ENCODE measurements at places on chromosomes 6 and 20. TPM values are rescaled to one million over a fixed set of nuclear protein-coding genes. Genes with fewer than 3 reads are reported as not detected.

The C20orf96 gene
- total RNA-seq, result 1.2 TPM

- peaks cover 8% of the 10 kb centered on the region for H3K36me3 ChIP-seq
- no peak overlapping the region for H3K27ac ChIP-seq
- no peaks in the 10 kb centered on the region for H3K27me3 ChIP-seq
- no peak overlapping the region for H3K4me3 ChIP-seq
- DNase-seq, result no peak
These were observed 26.3 kb downstream of the WRNIP1 start for GRCh38 chr6:2791450-2791974.

The ZNF391 gene
- total RNA-seq, result 1.1 TPM

DNA sequence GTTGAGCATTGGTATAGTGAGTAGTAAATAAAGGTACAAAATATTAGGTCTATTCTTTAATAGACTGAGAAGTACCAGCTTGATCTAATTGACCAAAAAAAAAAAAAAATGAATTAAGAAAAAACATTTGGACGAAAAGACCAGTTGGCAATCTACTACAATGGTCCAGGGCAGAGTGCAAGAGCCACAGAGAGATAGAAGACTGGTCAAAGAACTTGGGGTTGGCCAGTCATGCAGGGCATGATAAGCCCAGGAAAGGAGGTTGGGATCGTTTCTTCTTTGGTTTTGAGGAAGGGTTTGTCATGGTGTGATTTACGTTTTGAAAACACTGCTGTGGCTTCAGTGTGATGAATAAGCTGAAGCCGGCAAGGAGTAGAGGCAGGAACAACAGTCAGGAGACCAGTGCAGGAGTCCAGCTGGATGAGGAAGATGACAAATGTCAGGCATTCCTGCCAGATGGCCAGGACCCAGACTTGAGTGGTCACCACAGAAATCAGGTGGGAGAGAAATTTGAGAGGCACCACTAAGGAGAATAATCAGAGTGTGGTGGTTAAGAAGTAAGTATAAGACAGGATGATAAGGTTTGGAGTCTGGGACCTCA is 14.0 kb downstream of the SMLR1 start:
- H3K27ac ChIP-seq, result no peak overlapping the region
- no peaks in the 10 kb centered on the region for H3K36me3 ChIP-seq
- no peaks in the 10 kb centered on the region for H3K4me1 ChIP-seq
- no peaks in the 10 kb centered on the region for H3K27me3 ChIP-seq
- no peak overlapping the region for H3K4me3 ChIP-seq

The IP6K3 gene
- total RNA-seq, result 0.28 TPM

DNA sequence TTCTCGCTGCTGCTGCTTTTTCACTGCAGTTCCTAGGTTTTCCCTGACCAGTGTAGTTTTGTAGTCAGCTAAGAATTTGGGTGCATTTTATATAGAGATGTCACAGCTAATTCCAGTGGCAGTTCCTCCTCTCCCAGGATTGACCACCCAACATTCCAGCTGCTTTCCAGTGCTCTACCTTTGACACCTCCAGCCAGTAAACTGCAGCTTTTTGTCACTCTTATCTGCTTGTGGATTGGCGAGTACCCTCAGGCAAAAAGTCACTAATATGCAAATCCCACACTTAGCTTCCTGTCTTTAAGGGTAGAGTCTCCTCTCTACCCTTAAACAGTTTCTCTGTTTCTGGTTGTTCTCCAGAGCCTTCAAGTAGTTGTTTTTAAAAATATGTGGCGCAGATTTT is 146.9 kb upstream of the KCNG1 start:
- no peaks in the 10 kb centered on the region for H3K4me1 ChIP-seq
- H3K36me3 ChIP-seq, result no peaks in the 10 kb centered on the region
- no peak overlapping the region for H3K4me3 ChIP-seq
- DNase-seq, result no peak
- no peak overlapping the region for H3K27ac ChIP-seq
- no peaks in the 10 kb centered on the region for H3K27me3 ChIP-seq

GRCh38 chr20:43832096-43832816 is 82.4 kb upstream of the TOX2 start:
- no peaks in the 10 kb centered on the region for H3K27me3 ChIP-seq
- H3K36me3 ChIP-seq, result no peaks in the 10 kb centered on the region
- no peak overlapping the region for H3K27ac ChIP-seq
- DNase-seq, result no peak

- DNase-seq, result no peak
- no peaks in the 10 kb centered on the region for H3K36me3 ChIP-seq
- H3K4me1 ChIP-seq, result no peaks in the 10 kb centered on the region
- no peaks in the 10 kb centered on the region for H3K27me3 ChIP-seq
- no peak overlapping the region for H3K27ac ChIP-seq
These were observed 103.8 kb downstream of the DLL1 start for GRCh38 chr6:170186941-170187668.

DNA sequence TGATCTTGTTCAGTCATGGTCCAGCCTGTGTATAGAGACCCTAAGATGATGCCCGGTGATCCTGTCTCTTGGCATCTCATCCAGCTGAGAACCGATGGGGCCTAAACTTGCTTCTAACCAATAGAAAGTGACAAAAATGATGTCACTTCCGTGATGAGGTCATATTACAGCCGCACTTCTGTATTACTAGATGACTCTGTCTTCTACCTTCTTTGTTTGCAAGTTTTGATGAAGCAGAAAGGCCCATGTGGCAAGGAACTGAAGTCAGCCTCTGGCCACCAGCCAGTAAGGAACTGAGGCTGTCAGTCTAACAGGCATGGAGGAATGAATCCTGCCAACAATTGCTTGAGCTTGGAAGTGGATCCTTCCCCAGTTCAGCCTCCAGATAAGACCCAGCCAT is 32.8 kb upstream of the HLA-C start:
- H3K36me3 ChIP-seq, result no peaks in the 10 kb centered on the region
- peaks cover 8% of the 10 kb centered on the region for H3K4me1 ChIP-seq
- H3K27ac ChIP-seq, result no peak overlapping the region
- no peak for DNase-seq
- H3K4me3 ChIP-seq, result no peak overlapping the region

- no peaks in the 10 kb centered on the region for H3K27me3 ChIP-seq
- DNase-seq, result no peak
- no peaks in the 10 kb centered on the region for H3K36me3 ChIP-seq
- H3K4me3 ChIP-seq, result no peak overlapping the region
- H3K4me1 ChIP-seq, result no peaks in the 10 kb centered on the region
These were observed 9.0 kb downstream of the TPBG start for GRCh38 chr6:82372656-82373055.

DNA sequence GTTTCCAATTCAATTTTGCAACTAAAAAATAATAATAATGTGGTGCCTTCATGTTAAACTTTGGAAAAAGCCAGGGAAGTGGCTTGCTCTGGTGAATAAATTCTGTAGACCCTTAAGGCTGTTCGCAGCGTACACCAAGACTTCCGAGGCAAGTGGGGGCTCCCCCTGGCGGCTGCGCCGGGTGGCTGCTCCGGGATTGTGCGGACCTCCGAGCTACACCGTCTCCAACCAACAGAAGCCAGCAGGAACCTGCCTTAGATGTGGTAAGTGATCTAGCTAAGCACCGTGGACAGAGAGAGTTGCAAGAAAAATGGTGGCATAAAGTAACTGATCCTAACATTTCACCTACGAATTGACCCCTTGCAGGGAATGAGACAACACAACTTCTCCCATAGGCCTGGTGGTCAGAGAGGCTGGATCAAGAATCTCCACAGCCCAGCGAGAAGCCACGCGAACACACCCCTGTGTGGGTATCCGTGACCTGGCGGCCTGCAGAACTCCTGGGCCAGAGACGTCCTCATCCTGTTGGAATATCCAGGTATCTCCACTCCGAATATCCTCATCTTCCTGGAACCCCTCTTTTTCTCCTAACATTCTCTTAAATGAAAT is 69.6 kb downstream of the TBXT start:
- peaks cover 13% of the 10 kb centered on the region for H3K27me3 ChIP-seq
- H3K4me1 ChIP-seq, result no peaks in the 10 kb centered on the region
- H3K4me3 ChIP-seq, result no peak overlapping the region
- no peaks in the 10 kb centered on the region for H3K36me3 ChIP-seq
- peak; percentile 47 for DNase-seq

DNA sequence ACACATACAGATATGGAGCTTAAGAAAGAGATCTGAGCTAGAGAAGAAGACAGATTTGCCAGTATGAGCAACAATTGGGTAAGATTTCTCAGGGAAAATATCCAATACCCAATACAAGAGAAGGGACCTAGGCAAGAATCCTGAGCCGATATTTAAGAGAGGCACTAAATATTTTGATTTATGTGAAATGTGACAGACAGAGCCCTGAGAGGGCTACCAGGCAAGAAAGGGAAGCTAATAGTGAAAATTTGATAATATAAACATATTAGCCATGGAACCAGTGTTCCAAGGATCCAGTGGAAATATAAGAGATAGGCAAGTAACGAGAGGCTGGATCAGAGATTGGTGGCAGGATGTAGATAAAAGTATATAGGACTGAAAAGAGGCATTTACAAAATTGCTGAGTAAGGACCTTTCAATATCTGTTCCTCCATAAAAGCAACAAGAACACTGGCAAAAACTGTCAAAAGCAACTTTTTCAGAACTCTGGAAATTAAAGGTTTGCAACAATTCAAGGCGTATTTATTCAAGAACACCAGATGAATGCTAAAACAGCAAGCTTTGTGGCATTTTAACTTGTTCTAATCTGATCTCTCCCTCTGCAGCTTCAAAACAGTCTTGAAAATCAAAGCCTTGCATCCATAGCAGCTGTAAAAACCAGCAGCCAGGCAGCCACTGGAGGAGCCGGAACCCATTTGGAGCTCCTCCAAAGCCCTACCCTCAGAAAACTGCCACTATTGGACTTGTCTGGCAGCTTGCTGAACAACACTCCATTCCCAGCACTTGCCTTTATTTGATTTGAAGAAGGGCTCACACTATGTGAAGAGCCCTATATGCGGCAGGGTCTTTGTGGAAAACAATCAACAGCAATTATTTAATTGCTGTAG is 58.8 kb downstream of the REV3L start:
- H3K36me3 ChIP-seq, result no peaks in the 10 kb centered on the region
- peak overlapping the region; percentile 44 for H3K27ac ChIP-seq
- H3K27me3 ChIP-seq, result no peaks in the 10 kb centered on the region
- H3K4me3 ChIP-seq, result no peak overlapping the region
- peaks cover 19% of the 10 kb centered on the region for H3K4me1 ChIP-seq
- peak; percentile 56 for DNase-seq

Data from thymus (tissue), 14 donors.